ENCODE measurements at places on chromosomes 1 and 21.
A peak's percentile ranks its signal among the peaks of the same experiment; 100 is the strongest.

DNA sequence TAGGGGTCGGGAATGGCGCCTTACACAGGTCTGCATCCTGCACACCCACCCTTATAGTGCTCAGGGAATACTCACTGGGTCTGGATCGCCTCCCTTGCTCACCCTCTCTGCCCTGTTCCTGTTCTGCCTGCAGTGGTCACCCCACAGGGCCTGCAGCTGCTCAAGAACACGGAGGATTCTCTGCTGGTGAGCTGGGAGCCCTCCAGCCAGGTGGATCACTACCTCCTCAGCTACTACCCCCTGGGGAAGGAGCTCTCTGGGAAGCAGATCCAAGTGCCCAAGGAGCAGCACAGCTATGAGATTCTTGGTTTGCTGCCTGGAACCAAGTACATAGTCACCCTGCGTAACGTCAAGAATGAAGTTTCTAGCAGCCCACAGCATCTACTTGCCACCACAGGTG, 12.4 kb downstream of the TNN start:
- no peak for DNase-seq

DNA sequence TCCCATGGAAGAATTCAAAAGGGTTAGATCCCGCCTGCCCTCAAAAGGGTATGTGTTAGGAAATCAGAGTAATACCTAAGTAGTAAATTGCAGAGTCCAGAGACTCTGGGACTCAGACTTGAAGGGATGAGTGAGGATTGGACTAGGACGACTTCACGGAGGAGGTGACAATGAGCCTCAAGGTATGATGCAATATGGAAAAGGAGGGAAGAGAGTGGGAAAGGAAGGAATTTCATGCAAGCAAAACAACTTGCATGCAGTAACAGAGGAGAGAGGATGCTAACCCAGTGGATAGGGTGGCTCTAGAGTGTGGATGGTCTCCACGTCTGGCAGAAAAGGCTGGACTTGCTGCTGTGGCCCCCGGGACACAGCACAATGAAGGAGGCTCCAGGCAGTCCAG, 4.8 kb downstream of the CAPN2 start:
- no peak for DNase-seq

GRCh38 chr1:17011092-17011438, 663 bp downstream of the ATP13A2 start:
- DNase-seq, result no peak

GRCh38 chr1:218346391-218347204, 1.5 kb downstream of the TGFB2 start:
- no peak for DNase-seq

DNA sequence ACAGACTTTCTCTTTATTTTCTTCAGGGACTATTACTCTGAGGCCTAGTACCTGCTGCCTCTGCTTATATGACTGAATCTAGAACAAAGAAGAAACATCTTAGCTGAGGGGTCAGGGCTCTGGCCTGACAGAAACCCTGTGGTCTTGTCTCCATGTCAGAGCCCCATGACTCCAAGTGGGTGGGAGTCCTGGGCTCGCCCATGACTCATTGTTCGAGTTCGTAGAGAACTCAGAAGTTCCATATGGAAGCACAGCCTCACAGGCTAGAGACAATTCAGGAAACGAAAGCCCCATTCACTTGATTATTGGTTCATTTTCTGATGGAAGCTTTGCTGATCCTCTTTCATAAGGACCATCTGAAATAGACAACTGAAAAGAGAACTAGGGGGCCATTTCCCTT, 73.2 kb downstream of the CD58 start:
- DNase-seq, result no peak

DNA sequence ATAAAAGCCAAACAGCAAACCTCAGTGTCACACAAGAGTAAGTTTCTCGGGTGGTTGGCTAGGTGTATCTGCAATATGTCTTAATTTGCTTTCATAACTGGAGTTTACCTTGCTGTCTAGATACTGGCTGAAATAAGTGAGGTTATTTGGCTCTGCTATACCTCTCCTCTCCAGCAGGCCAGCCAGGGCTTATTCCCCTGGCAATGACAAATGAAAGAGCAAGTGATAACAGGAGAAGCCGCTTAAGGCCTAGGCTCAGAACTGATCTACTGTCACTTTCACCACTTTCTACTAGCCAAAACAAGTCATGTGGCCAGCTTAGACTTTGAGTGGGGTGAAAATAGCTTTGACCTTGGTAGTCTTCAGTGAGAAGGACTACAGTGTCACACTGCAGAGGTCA, 4.8 kb upstream of the RPE65 start:
- DNase-seq, result no peak

DNA sequence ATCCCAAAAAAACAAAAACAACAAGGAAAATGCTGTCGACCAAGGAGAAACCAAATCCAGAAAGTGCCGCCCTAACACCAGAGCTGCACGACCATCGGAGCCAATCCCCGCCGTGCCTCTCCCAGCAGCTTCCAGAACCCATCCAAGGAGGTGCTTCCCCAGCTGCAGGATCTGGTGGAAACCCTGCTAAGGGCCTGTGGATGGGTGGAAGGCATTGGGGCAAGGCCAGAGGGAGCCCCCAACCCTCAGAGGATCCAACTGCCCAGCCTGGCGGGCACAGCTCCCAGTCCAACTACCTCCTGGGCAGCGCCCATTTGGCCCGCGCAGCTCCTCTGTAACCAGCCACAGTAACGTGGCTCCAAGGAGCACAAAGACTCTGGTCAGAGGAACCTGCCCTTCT, 81.6 kb downstream of the NPHP4 start:
- peak; percentile 73 for DNase-seq

GRCh38 chr1:198205016-198205684, 48.4 kb downstream of the NEK7 start:
- no peak for DNase-seq

- peak; percentile 84 for DNase-seq
Measured at GRCh38 chr1:205543351-205544301, 39.2 kb downstream of the CDK18 start.

DNA sequence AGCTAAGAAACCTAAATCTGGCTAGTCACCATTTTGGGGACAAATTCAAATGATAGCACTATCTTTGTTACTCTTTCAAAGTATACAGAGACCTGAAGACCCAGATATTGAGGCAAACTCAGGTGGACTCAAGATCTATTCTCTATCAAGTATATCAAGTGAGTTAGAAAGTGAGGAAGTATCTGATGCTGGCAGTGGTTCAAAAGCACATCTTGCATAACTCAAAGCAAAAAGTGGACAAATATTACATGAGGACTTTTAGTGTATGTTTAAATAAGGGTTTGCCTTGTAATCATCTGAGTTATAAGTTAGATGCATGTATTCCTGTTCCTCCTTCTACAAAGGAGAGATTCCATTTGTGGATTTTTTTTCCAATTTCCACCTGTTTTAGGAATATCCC, 338.4 kb downstream of the DISC1 start:
- no peak for DNase-seq

DNA sequence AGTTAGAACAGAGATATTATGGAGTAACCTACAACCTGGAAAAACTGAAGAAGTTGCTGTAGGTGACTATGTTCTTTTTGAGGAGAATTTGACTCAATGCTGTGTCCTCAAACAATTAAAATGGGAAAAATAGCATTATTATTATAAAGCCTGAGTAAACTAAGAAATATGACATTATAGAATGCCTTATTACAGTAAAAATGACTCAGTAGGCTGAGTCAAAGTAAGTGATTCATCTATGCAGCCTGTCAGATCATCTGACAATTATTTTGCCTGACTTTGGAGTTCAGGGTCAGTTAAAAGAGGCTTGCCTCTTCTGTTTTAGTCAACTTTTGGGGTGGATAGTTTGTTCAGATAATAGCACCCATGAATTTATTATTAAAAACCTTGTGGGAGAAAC, 150.8 kb upstream of the PTGFR start:
- no peak for DNase-seq

DNA sequence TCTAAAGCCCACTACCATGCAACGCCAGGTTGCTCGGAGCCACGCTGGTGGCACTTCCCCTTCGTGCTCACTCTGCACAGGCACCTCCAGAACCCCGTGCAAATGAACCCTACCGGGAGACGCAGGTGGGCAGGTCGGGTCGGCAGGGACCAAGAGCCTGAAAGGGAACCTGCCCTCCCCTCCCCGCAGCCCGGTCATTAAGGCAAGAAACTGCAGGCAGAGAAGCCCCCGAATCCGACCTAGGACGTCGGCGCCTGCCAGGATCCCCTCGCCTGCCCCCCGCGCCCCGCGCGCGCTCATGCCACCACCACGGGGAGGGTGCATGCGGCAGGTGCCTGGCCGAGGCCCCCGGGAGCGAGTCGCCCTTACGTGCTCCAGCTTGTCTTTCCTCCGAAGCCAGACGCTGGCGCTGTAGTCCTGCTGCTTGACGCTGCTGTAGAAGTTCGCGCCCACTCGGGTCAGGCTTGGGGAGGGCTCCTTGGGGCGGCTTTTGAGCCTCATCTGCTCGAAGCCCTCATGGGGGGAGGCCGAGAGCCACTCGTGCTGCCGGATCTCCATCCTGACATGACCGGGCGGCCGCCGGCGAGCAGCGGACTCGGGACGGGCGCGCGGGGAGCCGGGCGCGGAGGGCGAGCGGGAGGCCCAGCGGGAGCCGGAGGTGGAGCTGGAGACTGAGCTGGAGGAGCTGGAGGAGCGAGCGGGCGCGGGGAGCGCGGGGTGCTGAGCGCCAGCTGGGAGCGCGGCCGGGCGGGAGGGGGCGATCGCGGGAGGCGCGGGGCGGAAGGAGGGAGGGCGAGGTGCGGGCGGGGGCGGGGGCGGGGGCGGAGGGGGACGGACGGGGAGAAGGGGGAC, 552 bp downstream of the PLD5 start:
- DNase-seq, result no peak

- DNase-seq, result no peak
Measured at GRCh38 chr1:32765570-32766327, 51.4 kb downstream of the YARS1 start.

GRCh38 chr1:216686860-216687766, 36.1 kb downstream of the ESRRG start:
- DNase-seq, result no peak

DNA sequence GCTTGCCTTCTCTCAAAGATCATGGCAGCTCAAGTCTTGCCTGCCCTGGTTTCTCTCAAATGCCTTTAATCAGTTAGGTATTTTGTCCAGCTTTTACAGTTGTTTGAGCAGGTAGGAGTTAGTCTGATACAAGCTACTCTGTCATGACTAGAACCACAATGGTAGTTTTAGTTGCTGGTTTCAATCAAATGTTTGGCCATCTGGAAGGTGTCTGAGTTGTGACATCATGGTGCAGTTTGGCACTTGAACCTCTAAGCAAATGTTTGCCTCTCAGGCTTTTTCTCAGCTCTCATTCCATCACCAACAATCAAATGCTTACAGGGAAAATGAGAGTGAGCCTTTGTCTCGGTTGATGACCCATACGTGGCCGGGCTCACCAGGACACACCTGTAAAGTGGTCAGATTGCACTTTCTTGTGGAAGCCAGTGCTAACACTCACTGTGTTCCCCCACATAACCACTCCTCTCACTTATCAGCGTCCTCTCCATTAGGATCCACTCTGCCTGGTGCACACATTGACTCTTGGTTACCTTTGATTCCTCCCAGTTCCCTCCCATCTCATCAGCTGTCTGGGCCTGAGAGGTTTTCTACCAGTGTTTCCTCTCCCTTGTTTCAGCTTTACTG, 67.5 kb downstream of the CCDC185 start:
- DNase-seq, result no peak

DNA sequence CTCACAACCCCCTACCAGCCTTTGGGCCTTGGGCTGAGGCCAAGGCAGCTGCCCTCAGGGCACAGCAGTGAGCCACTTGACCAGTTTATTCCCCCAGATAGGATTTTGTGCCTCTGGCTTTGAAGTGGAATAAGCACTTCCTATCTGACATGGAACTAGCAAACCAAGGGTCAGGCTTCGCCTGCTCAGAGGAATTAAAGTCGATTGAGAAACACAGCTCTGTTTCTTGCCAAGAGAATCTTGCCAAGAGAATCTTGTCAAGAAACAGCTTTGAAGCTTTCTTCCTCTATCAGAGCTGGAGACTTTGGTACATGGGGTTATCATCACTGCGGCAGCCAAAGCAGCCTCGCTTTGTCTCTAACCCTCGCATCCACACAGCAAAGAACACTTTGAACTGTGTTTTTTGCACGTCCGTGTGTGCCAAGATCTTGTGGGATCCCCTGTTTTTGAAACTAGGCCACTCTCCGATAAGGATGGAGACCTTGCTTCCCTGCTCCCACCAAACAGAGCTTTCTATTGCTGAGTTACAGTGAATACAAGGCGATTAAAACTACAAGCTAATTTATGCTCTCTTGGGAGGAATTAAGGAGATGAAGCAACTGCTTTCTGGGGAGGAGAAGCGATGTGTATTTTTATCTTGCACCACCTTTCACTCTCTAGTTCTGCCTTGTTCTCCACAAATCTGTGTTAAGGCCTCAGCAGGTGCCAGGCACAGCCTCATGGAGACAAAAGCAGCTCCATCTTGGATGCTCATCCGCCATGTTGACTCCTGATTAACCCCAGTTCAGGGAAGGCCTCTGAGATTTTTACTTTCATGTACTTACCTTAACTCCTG, 67.3 kb downstream of the RHOU start:
- no peak for DNase-seq
